ENCODE measurements at places on chromosomes 4 and X. TPM values are rescaled to one million over a fixed set of nuclear protein-coding genes. Genes with fewer than 3 reads are reported as not detected.

The PAGE3 gene
- polyA plus RNA-seq, result not detected

The SORBS2 gene
- polyA plus RNA-seq, result 22.6 TPM

The CT45A2 gene
- not detected for polyA plus RNA-seq

The FAM149A gene
- 6.1 TPM for polyA plus RNA-seq

The IL2 gene
- polyA plus RNA-seq, result not detected

The RBBP7 gene
- polyA plus RNA-seq, result 195 TPM

The PABPC1L2B gene
- not detected for polyA plus RNA-seq

The ARR3 gene
- 0.19 TPM for polyA plus RNA-seq

The SASH3 gene
- polyA plus RNA-seq, result 2.5 TPM

The TXK gene
- 0.35 TPM for polyA plus RNA-seq

The TLR2 gene
- 3.3 TPM for polyA plus RNA-seq

The FGFBP1 gene
- polyA plus RNA-seq, result 0.23 TPM

The SPATA18 gene
- polyA plus RNA-seq, result 2.0 TPM

The CT55 gene
- polyA plus RNA-seq, result 0.15 TPM

The GIMD1 gene
- polyA plus RNA-seq, result not detected

The OCIAD2 gene
- 27.5 TPM for polyA plus RNA-seq

The NCAPG gene
- 18.3 TPM for polyA plus RNA-seq

The COMMD8 gene
- polyA plus RNA-seq, result 21.0 TPM

The TRAM1L1 gene
- polyA plus RNA-seq, result 5.5 TPM

The SOX3 gene
- polyA plus RNA-seq, result not detected

The TBC1D8B gene
- 5.0 TPM for polyA plus RNA-seq

The KIF4A gene
- 5.8 TPM for polyA plus RNA-seq

The CPLX1 gene
- 0.40 TPM for polyA plus RNA-seq

The F8A2 gene
- not detected for polyA plus RNA-seq

The ODAM gene
- polyA plus RNA-seq, result 0.32 TPM

The PLAC8 gene
- polyA plus RNA-seq, result 4.9 TPM

The TCP11X2 gene
- polyA plus RNA-seq, result not detected

The SRPK3 gene
- 188 TPM for polyA plus RNA-seq

The USP26 gene
- not detected for polyA plus RNA-seq

The ARMCX1 gene
- polyA plus RNA-seq, result 90.7 TPM

The NHSL2 gene
- polyA plus RNA-seq, result 8.1 TPM

The INTU gene
- polyA plus RNA-seq, result 8.1 TPM

The TEX13B gene
- not detected for polyA plus RNA-seq

The CHIC2 gene
- 18.5 TPM for polyA plus RNA-seq

The CFAP47 gene
- not detected for polyA plus RNA-seq

The ESX1 gene
- polyA plus RNA-seq, result not detected

The NXF2B gene
- not detected for polyA plus RNA-seq

The SPANXB1 gene
- polyA plus RNA-seq, result not detected
